ENCODE measurements at places on chromosomes 12 and 14.
A peak's percentile ranks its signal among the peaks of the same experiment; 100 is the strongest.

- DNase-seq, result no peak
These were observed 874.4 kb upstream of the USP15 start for GRCh38 chr12:61385771-61386170.

GRCh38 chr12:103547929-103548328 lies 39.1 kb upstream of the STAB2 start:
- no peak for DNase-seq

DNA sequence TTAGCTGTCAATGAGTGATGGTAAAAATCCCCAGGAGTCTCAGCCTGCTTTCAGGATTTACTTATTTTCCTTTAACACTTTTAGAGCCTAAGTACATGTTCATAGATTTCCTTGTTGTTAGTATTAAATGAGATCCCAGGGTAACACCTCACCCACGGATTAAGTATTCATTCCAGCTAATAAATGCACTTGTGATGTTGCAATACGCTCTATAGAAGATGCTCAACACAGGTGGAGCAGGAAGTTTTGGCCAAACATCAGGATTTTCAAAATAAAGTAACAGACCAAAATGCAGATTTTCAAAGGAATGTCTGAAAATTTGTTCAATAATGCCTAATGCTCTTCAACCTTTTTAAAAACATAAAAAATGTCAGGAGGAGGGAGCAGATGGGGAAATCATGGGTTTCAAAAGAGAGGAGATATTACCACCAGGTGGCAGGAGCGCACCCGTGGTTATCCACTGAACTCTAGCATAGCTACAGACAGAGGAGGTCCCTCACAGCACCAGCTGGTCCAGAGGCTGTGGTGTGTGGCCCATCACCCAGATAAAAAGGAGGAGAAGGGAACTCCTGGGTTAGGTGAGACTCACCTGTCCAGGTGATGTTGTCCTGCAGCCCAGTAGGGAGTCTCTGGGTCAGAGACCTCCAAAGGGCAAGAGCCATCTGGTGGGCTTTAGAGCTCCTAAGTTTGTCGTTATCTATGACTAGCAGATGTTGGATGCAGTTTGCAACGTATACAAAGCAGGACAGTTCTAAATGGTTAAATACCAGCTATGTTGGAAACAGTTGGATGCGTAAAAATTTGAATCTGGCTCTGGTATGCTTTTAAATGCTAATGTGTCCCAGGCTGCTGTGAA lies 1158.4 kb upstream of the TMEM132C start:
- no peak for DNase-seq

GRCh38 chr14:36504771-36505175 lies 15.3 kb downstream of the NKX2-1 start:
- DNase-seq, result no peak

GRCh38 chr14:55276736-55277135 lies 5.5 kb downstream of the FBXO34 start:
- DNase-seq, result no peak

DNA sequence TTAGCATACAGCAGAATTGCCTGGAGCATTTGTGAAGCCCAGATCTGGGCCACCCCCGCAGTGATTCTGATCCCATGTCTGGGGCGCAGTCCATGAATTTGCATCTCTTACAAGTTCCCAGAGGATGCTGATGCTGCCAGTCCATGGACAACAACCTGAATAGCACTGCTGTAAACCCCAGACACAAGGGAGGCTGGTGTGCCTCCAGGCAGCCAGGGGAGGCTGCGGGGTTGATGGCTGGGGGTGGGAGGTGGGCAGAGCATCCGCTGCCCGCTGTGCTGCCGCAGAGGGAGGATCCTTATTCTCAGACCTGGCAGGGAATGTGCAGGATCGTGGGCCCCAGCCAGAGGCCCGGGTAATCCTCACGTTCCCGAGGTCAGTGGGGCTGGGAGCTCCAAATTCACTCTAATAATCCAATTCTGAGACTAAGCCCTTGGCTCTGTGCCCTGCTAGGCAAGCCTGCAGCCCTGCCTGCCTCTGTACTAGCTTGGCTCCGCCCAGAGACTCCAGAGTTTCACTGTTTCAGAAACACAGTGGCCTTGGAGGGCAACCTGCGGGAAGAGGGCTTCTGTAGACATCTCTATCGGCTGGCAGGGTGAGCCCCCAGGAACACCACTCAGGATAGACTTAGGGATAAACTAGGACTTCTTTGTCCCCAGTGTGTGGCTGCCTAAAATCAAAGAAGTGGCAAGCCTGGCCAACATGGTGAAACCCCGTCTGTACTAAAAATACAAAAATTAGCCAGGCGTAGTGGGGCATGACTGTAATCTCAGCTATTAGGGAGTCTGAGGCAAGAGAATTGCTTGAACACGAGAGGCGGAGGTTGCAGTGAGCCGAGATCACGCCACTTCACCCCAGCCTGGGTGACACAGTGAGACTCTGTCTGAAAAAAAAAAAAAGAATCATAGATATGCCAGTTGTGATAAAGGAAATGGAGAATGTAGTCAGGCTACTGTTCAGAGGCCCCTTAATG lies 17.8 kb upstream of the MLEC start:
- DNase-seq, result no peak

DNA sequence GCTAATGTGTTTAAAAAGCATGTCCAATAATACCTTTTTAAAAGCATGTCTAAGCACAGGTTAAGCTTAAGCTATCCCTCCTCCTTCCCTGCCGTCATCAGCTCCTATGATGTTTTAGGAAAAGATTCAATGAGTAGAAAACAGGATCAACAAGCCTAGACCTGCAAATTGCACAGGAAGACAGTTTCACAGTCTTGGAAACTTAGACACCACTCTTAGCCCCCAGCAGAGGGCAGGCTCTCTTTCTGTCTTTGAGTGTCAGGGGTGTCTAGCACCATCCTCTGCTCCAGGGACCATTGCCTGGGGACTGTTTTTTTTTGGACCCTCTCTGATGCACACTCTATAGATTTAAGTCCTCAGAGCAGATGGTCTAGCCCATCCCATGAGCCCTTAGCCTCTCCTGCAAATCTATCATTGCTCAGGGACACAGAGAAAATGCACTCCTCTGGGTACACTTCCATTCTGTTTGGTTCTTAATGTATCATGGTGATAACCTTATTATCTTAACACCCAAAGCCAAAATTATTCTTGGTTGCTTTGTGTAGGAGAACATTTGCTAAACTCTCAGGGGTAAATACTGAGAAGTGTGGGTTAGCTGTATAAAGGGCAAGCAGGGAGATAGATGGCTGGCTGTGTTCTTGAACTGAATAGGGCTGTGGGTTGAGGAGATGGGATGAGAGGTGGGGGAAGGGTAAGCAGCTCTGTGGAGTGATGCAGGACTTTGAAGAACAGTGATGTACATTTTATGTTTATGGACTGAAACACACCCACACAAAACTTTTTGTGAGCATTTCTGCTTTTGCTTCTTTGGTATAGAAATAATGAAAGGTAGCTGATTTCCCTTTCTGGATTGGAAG lies 259.9 kb upstream of the DDHD1 start:
- DNase-seq, result no peak

GRCh38 chr12:3752096-3752709 lies 706 bp downstream of the CRACR2A start:
- DNase-seq, result peak; percentile 36

GRCh38 chr12:41769810-41770209 lies 374.9 kb downstream of the GXYLT1 start:
- DNase-seq, result no peak

DNA sequence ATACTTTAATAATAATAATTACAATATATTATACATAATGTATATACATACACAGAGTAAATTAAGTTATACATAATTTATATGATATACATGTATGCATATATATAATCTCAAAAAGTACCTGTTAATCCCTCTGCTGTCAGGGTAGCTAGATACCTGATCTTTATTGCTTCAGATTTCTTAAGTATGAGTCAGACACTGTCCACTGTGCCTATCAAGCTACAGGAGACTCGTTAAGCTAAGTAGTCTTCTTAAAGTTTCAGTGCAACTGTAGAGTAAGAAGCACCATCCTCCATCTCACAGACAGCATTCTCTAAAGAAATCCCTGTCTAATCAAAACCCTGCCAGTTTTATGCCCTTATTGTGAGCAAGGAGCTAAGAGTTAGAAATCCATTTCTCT lies 428.7 kb downstream of the RERGL start:
- no peak for DNase-seq

GRCh38 chr12:92762773-92763172 lies 60.0 kb downstream of the PLEKHG7 start:
- DNase-seq, result no peak

DNA sequence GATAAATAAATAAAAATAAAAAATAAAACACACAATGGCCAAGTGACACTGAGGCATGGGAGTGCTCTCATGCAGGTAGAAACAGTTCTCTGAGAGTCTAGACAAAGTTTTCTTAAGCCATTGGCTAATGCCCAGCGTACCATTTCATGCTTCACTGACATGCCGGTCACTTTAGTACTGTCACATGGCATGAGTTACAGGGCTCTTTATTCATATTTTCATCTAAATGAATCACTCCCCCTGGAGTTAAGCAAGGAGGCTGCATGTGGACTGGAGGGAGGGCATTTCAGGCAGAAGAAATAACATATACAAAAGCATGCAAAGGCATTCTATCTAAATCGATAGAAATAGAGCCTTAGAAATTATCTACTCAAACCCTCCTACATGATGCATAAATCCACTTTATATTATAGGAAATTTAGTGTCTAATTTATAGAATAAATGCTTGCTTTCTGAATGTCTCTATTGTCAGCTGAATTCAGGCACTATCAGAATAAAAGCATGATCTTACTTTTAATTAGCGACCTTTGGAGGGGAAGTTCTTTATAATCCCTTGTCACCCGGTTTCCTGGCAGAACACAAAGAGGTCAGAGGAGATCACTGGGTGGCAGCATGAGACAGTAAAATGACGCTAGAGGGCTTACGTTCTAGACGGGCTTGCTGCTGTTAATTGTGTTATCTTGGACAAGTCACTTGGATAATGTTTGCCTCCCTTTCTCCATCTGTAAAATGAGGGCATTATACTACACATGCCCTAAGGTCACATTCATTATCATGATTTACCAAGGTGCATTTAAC lies 17.5 kb downstream of the DYRK4 start:
- no peak for DNase-seq

DNA sequence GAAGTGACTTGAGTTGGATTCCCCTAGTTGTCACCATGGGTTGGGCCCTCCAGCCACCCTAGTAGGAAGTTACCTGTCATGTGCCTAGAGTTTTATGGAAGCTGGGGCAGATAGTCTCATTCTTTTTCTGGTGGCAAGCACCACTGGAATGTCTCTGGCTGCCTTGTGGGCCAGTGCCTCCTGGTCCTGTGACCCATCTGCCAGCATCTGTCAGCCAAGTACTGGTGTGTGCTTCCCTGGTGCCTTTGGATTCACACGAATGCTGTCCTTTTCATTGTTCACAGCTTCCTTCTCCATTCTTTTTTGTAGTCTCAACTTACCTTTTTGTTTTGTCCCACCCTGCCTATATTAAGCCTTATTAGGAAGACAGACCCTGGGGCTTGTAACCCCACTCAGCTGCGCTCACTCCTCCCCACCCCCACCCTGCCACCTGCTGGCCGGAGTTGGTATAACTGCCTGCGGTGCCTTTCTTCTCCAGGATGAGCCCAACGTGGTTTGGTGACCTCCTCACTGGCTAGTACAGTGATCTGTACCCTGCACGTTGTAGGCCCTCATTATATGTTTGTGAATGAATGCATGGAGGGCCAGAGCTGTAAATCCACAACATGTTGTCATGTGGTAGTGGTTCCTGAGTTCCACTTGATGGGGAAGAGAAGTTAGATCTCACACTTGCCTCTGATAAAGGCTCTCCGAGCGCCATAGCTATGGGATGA lies 125.7 kb downstream of the TSPAN9 start:
- no peak for DNase-seq

DNA sequence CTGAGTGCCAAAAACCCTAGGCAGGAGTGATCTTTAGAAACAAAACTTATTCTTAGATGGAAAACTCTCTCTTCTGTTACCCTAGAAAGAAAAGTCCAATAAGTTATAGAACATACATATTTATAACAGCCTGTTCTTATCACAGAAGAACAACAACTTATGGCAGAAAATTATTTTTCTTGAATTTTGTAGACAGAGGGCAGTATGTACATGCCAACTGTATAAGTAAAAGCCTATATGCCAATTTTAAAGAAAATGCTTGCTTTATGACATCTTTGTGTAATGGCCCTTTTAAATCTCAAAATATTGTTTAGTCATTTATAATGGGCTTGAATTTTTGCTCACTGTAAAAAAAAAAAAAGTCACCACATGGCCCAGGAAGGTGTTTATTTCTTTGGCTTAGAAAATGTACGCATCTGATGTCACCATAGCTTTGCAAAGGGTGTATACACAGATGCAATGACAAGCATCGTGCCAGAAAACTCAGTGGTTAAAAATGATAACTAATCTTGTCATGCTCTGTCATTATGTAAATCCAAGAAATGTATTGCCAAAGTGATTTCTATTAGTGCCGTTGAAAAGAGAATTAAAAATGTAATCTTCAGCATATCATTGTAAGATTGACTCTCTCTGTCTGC lies 38.3 kb upstream of the GRIP1 start:
- no peak for DNase-seq

DNA sequence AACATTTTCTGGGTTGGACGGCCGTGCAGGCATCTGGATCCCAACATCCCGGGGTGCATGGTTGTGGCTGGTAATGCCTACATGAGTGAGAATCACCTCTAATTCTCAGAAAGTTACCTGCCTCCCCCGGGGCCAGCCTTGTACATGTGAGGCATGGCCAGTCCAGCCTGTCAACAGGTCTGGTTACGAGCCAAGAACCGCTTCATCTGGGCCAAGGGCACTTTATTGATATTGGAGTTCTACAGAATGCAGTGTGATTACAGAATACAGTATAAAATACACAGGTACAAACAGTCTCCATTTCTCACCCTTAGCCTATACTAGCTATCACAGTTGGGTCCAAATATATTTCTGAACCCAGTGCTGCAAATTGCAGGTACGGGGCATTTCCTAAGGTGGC lies 84.9 kb upstream of the EVL start:
- DNase-seq, result no peak

- DNase-seq, result no peak
These were observed 27.1 kb upstream of the DIO3 start for GRCh38 chr14:101534198-101534597.

- no peak for DNase-seq
These were observed 18.2 kb upstream of the MON2 start for GRCh38 chr12:62448436-62448835.

GRCh38 chr14:68786491-68787091 lies 6.3 kb downstream of the ZFP36L1 start:
- no peak for DNase-seq

DNA sequence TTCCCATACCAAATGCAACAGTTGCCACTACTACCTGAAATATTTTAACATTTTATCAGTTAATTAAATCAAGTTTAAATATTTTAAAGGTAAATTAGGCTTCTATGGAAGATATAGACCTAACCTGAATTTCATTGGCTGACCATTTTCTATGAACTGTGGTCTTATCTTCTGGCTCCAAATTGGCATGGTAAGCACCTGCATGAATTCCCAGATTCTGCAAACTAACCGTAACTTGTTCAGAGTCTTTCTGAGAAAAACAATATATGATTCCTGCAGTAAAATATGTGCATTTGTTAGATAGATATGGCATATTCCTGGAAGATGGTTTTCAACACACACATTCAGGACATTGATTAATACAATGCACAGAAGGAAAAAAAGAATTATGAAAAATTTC lies 25.9 kb downstream of the RECQL start:
- no peak for DNase-seq

- DNase-seq, result no peak
These were observed 31.5 kb upstream of the KRR1 start for GRCh38 chr12:75542942-75543341.

Data from stimulated activated CD4-positive, alpha-beta T cell treated with anti-CD3 and anti-CD28 coated beads, Interleukin-15, amount 100 ng/mL, for 1 hour (primary cell).